Body of pancreas (tissue), 4 donors: ENCODE measurements at places on chromosomes 6 and 20. TPM values are rescaled to one million over a fixed set of nuclear protein-coding genes. Genes with fewer than 3 reads are reported as not detected.
A peak's percentile ranks its signal among the peaks of the same experiment; 100 is the strongest.

DNA sequence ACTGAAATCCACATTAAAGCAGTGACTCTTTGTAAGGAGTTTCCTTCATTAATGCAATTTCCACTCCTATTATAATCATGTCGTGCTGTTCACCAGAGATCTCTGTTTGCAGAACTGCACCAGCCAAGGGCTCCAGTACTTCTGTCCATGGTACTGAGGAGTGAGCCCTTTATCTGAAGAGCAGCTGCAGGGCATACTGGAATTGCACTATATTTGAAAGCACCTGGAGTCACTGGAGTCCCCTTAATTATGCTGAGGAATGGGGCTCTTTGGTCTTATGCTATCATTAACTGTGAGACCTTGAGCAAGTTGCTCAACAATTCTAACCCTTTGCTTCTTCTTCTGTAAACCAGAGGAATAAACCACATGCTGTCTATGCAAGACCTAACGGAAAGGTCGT is 61.7 kb upstream of the NUP153 start:
- DNase-seq, result no peak

- no peak for DNase-seq
Observed at GRCh38 chr6:1599469-1599868, 10.2 kb upstream of the FOXC1 start.

DNA sequence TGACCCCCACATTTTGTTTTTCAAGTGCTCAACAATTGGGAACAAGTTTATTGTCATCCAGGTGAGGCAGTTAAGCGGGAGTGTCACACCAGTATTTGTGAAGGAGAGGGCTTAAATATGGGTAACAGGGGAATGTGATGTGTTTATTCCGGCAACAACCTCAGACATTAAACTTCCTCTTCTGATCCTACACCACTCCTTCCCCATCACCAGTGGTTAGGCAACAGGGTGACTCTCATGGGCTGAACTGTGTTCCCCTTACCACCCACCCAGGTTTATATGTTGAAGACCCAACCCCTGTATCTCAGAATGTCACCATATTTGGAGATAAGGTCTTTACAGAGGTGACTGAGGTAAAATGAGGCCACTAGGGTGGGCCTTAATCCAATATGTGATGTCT is 52.1 kb upstream of the RNF182 start:
- no peak for DNase-seq

- DNase-seq, result no peak
Observed at GRCh38 chr6:144712541-144712940, 427.4 kb downstream of the UTRN start.

DNA sequence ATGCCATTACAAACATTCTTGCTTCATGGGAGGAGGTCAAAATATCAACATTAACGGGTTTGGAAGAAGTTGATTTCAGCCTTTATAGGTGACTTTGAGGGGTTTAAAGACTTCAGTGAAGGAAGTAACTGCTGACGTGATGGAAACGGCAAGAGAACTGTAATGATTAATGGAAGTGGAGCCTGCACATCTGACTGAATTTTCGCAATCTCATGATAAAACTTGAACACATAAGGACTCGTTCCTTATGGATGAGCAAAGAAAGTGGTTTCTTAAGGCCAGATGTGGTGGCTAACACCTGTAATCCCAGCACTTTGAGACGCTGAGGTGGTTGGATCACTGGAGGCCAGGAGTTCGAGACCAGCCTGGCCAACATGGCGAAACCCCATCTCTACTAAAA is 226.1 kb downstream of the BCAS1 start:
- DNase-seq, result no peak

DNA sequence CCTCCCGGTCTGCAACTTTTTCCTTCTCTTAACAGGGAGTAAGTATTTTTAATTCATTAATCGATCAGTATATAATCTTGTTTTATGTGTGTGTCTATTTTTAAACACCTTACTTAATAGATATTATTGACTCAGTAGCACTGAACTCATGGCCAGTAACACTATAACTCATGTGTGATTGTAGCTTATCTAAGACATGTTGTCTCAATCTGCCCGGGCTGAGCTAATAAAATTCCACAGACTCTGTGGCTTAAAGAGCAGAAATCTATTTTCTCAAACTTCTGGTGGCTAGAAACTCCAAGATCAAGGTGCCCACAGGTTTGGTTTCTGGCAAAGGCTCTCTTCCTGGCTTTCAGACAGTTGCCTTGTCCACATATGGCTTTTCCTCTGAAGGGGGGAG is 68.8 kb upstream of the TNFAIP3 start:
- DNase-seq, result no peak

- DNase-seq, result no peak
Observed at GRCh38 chr6:123393331-123393730, 243.4 kb downstream of the TRDN start.

DNA sequence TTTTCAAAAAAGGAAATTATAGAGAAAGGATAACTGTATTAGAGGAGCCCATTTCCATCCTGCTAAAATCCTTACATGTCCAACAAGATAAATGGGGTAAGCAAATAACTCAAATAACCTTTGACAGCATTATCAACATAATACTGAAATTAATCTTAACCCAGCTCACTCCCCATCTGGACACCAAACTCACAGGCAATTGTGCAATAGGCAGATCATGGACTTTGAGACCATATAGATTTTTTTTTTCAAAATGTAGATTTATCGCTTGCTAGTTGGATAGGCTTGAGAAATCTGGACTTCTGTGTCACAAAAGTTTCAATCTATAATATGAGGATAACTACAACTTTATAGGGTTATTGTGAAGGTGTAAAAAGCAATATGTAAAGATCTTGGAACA is 134.4 kb upstream of the ASCC3 start:
- DNase-seq, result no peak

DNA sequence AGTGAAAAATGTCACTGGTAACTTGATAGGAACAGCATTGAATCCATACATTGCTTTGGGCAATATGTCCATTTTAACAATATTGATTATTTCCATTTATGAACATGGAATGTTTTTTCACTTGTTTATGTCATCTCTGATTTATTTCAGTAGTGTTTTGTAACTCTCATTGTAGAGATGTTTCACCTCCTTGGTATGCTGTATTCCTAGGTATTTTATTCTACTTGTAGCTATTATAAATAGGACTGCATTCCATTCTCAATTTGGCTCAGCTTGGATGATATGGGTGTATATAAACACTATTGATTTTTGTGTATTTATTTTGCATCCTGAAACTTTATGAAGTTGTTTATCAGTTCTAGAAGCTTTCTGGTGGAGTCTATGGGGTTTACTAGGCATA is 730.3 kb downstream of the DOK5 start:
- no peak for DNase-seq

- DNase-seq, result no peak
Observed at GRCh38 chr20:46705378-46705729, 4.1 kb upstream of the SLC2A10 start.

DNA sequence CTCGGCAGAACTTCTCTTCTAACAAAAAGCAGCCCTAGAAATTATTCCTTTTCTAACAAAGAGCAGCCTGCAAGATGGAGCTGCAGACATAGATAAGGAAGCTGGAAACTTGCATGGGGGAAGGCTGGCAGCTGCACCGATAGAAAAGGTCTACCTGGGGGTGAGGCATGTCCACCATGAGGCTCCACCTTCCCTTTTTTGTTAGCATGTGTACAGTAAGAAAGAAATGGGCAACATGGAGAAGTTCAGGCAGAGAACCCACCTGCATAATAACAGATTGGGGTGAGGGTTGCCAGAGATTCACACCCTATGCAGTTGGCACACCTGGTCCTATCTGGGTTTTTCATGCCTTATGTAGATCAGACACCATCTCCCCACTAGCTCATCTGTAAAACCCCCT is 25.4 kb downstream of the ZNF311 start:
- no peak for DNase-seq

GRCh38 chr20:16626849-16627248 is 53.6 kb upstream of the KIF16B start:
- no peak for DNase-seq

DNA sequence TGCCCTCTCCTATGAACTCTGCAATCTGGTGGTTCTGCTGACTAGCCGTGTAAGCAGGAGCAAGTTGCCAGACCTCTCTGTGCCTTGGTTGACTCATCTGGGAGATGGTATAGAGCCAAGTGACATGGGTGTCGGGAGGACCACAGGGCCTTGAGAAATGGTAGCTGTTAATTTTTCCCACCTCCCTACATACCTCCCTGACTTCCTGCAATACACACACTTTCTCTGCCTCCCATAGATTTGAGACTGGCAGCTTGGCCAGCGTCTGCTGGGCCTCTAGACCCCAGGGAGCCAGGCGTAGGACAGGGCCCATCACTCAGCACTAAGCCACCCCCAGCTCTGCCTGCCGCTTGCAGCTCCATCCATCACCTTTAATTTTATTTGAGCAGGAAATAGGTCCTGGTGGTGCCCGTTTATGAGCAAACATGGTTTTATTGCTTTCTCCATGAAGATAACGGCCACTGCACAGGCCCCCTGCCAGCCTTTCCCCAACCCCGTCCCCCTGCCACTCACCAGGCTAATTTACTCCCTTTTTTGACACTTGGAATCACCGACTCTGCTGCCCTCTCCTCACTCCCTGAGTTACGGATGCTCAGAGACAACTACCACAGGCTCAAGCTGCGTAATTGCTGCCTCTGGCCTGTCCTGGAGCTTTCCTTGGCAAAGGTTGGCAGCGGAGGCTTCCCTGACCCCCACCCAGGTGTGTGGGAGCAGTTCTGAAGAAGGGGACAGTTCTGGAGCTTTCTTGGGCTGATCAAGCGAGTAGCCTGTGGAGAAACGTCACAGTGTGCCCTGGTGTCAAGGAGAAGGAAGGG is 11.1 kb downstream of the GLP1R start:
- no peak for DNase-seq

- DNase-seq, result no peak
Observed at GRCh38 chr20:4439461-4439860, 282.2 kb upstream of the PRND start.

DNA sequence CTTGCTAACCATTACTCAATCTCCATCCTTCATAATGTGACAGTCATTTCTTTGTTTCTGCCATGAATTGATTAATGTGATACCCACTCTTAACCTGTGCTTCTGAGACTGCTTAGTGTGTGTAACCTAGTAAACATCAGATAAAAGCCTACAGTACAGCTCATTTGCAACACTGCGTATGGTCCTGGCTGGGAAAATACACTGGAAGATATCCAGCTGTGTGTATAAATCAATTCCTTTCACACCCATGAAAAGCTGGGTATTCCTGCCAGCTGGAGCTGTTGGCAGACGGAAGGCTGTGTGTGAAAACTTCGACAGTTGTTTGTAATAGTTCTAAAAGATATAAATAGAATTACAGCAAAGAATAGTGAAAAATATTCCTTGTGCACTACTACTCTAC is 509.2 kb downstream of the FRK start:
- peak; percentile 13 for DNase-seq

GRCh38 chr6:166502453-166502852 is 84.0 kb downstream of the RAMACL start:
- no peak for DNase-seq

- DNase-seq, result no peak
Observed at GRCh38 chr6:5107341-5107740, 22.2 kb downstream of the PPP1R3G start.

DNA sequence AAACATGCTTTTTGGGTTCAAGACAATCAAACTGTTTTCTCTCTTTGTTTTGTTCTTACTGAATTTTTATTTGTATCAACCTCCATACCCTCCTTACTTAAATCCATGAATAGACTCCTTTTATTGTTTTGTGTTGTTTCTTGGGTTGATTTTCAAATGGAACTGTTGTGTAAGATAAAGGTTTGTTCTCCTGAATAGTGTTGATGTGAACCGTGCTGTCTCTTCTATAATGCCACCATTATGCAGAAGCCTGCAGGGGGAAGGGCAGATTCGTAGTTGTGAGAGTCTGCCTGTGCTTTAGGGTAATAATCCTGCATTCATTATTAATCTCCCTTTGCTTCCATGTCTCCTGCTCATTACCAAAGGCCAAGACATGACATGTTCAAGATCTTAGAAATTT is 105.9 kb downstream of the CDKAL1 start:
- DNase-seq, result no peak

DNA sequence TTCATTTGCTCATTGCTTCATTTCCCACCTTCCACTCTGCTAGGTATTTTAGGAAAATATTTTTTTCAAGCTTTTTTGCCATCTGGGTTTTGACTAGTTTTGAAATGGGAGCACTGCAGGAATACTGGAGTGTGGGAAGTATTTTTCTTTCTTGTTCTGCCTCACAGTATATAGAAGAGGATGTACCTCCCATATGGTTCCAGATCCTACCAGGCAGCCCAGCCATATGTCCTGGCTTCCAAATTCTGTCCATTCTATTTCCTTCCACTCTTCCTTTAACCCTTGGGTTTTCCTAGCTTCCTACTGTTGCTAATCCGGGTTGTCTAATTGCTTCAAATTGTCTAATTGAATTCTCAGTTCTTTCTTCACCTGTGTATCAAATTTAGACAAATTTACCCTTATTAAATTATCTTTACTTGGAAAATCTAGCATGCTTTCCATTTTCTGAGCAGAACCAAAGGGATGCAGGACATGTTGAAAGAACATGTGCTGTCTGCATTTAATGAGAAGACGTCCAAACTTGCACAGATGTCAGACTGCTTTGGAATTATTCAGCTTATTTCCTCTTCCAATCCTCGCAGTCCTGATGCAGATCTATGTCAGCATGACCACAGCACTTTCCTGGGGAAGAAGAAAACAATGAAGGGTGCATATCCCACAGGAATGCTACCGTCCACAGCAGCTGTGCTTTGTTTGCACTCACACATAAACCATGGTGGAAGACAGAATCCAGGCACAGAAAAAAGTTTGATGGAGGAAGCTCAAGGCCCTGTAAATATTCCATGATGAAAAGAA is 1273.9 kb upstream of the MAP3K7 start:
- no peak for DNase-seq

DNA sequence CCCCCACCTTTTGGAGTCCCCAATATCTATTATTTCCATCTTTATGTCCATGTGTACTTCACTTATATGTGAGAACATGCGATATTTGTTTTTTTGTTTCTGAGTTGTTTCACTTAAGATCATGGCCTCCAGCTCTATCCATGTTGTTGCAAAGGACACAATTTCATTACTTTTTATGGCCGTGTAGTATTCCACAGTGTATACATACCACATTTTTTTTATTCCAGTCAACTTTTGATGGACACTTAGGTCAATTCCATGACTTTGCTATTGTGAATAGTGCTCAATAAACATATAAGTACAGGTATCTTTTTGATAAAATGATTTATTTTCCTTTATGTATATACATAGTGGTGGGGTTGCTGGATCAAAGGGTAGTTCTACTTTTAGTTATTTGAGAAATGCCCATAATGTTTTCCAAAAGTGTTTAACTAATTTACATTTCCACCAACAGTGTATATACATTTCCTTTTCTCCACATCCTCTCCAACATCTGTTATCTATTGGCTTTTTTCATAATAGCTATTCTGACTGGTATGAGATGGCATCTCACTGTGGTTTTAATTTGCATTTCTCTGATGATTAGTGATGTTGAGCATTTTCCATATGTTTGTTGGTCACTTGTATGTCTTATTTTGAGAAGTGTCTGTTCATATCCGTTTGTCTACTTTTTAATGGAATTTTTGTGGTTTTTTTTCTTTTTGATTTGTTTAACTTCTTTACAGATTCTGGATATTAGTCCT is 34.0 kb upstream of the COL10A1 start:
- no peak for DNase-seq

- DNase-seq, result no peak
Observed at GRCh38 chr6:168404560-168404959, 36.4 kb upstream of the SMOC2 start.

- no peak for DNase-seq
Observed at GRCh38 chr20:47825011-47825762, 39.9 kb upstream of the SULF2 start.

Gene IL17A
- not detected for total RNA-seq

Gene CLPSL2
- not detected for total RNA-seq

Gene PACRG
- 7.8 TPM for total RNA-seq

Gene SYCP2
- total RNA-seq, result 15.3 TPM

Gene ZSCAN23
- 2.3 TPM for total RNA-seq

Gene SLC17A2
- not detected for total RNA-seq

Gene CLPSL1
- total RNA-seq, result 11.9 TPM

Gene CCDC170
- not detected for total RNA-seq
